Stimulated activated CD4-positive, alpha-beta T cell treated with anti-CD3 and anti-CD28 coated beads, Interleukin-1b, Interleukin-23, amount 100 ng/mL, for 4 hours (primary cell): ENCODE measurements at places on chromosomes 5 and 9.

- no peak for DNase-seq
Measured at GRCh38 chr9:112969730-112970129, 42.3 kb downstream of the ZNF883 start.

GRCh38 chr5:30849931-30850710, 343.4 kb upstream of the CDH6 start:
- DNase-seq: no peak

DNA sequence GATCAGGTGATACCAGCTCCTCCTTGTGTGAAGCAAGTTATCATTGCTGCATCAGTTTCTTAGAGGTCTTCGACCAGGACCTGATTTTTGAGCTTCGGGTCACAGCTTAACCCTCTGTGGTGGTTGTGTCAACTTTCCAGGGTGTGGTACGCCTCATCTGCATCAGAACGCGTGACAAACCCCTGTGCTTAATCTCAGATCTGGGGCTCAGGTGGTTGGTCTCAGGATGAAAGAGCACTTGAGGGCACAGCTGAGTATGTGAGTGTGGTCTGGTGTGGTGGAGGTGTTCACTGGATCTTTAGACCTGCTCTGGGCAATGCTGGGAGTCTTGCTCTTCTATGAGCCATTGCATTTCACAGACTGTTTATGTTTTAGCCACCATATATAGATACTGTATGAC, 64.1 kb downstream of the OSTF1 start:
- peak; percentile 7 for DNase-seq

DNA sequence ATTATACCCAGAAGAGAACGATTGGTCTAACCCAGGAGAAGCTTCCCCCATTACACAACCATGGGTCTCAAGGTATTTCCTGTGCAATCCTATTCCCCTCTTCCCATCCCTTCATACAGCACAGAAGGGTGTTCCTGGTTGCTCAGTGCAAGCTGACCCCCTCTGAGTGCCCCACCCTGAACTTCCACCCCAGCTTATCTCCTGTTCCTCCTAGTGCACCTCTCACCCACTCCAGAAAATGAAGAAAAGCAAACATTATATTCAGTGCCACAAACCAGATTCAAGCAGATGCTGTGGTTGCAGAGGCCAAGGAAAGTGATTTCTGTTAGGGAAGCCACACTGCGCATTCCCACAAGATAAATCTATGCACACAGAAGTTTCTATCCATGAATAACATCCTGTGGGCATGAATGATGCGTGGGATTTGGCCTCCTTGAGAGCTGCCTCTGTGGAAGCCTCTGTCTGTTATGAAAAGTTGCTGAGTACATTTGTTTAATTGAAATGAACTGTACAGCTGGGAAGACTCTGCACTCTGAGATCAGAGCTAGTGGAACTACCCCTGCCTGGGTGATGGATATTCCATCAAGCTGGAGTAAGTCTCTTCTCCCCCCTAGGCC, 2.2 kb upstream of the OR2S2 start:
- no peak for DNase-seq

- no peak for DNase-seq
Measured at GRCh38 chr5:109725135-109725534, 35.4 kb downstream of the MAN2A1 start.

- no peak for DNase-seq
Measured at GRCh38 chr9:135667463-135668001, 4.4 kb downstream of the LCN9 start.

GRCh38 chr5:130963798-130964197, 201.3 kb downstream of the HINT1 start:
- DNase-seq: no peak

- DNase-seq: no peak
Measured at GRCh38 chr5:1509346-1510085, 14.2 kb downstream of the LPCAT1 start.

DNA sequence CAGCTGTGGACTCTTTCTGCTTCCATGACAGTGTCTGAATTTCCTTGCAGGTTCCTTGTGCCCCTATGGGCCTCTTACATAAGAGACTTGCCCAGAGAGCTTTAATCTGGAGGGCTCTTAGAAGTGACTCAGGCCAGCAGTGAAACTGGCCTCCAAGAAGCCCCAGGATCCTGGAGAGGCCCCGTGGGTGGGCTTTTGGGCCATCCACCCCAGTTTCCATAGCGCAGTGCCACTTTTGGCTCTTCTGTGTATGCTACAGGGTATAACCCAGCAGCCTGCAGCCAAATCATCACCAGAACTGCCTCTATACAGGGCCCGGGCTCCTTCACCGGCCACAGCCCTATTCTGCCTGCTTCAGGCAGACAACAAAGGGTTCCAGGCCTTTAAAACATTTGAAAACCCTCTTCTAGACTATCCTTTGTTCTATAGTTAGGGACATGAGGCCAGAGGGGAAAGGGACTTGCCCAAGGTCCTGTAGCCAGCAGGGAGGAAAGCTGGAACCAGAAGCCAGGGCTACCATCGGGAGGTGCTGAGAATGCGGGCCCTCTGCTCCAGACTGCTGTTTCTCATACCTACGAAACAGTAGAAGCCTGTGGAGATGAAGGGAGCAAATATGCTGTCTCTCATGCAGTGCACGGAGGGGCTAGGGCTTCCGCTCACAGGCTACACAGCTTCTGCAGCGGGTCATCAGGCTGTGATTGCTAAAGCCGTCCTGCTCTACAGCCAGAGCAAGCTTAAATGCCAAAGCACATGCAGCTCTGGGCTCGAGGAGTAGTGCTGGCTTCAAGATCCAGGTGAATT, 18.0 kb downstream of the SH3PXD2B start:
- no peak for DNase-seq

GRCh38 chr9:89732295-89732938, 127.6 kb downstream of the GADD45G start:
- DNase-seq: no peak

- DNase-seq: no peak
Measured at GRCh38 chr5:14705556-14705955, 41.0 kb downstream of the OTULIN start.

DNA sequence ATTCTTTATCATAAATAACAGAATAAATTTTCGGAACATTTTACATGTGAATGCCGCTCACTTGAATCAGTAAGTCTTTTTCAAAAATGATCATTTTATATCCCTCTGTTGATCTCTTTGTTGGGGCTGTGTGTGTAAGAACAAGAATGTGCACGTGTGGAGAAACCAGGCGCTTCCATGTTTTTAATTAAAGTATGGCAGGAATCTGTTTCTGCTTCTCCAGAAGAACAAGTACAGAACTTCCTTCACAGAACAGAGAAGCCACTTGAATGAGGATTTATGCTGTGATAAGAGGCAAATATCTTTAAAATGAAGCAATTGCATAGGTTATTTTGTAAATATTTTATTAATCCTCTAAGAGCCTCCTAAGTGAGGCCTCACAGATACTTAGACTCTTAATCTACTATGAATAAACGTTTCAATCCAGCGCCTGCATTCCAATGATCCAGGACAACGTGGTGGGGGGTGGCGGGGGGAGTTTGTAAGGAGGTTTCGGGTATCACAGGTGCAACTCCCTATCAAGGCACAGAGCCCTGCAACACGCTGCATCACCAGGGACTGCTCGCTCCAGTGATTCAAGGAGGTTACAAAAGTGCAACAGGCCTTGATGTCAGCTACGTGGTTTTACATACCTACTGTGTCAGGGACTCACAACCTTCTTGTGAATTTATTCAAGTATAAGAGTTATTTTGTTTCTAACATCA, 409.2 kb downstream of the BNC2 start:
- DNase-seq: no peak

DNA sequence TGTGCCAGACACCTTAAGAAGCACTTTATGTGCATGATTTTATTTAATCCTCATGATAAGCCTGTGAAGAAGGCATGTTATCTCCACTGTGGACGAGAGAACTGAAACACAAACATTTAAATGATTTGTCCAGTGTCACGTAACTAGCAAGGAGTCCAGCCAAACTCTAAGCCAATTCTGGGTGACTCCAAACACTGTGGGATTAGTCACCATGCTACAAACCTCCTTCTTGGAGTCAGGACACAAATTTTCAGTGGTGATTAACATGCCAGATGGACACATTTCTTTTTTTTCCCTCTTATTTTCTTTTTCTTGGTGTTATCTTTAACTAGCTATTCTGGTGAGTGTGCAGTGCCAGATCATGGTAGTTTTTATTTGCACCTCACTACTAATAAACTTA, 316.8 kb downstream of the NDUFS4 start:
- DNase-seq: no peak

- no peak for DNase-seq
Measured at GRCh38 chr9:116154334-116154975, 864 bp downstream of the PAPPA start.

DNA sequence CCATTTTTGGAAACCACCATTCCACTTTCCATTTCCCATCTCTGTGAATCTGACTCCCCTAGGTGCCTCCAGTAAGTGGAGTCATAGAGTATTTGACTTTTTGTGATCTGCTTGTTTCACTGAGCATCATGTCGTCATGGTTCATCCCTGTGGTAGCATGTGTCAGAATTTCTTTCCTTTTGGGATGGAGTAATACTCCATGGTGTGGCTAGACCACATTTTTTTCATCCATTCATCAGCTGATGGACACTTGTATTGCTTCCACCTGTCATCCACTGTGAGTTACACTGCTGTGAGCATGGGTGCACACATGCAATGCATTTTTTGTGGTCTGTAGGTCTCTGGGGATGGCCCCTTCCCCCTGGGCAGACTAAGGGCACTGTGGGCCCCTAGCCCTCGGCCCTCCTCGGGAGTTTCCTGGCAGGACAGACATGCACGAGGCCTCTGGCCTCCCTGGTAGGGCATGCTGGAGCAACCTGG, 115.9 kb downstream of the GADD45G start:
- no peak for DNase-seq

DNA sequence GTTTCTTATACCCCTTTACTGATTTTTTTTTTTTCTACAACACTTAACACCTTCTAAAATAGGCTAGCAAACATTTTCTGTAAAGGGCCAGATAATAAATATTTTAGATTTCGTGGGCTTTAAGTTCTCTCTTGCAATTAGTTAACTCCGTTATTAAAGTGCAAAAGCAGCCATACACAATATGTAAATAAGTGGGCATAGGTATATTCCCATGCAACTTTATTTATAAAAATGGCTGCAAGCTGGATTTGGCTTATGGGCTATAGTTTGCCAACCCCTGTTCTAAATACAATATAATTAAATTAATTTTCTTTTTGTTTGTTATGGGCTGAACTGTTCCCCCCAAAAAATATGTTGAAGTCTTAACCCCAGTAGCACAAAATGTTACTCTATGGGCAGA, 10.8 kb downstream of the IL6ST start:
- no peak for DNase-seq

- DNase-seq: peak; percentile 56
Measured at GRCh38 chr9:114108016-114108833, 9.1 kb upstream of the KIF12 start.

DNA sequence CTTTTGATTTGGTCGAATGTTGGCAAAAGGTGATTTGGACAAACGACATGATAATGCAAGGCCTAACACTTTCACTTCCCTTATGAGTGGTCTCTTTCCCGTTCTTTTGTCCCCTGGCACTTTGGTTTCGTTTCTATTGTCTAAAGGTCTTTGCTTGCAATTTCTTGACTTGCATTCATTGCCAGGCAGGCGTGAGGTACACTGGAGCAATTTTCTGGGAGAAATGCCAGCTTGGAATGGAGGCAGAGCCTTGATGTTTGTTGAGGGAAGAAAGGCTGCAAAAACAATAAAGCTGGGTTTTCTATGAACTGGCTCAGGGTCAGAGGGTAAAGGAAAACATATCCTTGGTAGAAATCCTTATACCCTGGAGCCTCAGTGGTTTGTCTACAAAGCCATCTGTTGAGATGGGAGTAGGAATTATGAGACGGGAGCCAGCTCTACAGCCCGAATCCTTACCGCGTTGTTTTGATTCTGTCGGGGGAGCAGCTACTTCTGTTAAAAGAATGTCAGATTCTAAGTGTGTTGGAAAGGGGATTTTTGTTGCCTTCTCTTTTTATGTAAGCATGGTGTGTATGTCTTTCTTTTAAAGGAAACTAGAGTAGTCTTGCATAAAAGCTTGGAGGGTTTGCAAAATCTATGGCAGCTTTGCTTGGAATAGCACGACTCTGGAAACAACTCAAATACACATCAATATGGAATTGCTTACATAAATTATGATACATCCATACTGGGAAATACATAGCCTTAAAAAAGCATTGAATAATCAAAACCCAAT, 158.9 kb downstream of the RMI1 start:
- no peak for DNase-seq

DNA sequence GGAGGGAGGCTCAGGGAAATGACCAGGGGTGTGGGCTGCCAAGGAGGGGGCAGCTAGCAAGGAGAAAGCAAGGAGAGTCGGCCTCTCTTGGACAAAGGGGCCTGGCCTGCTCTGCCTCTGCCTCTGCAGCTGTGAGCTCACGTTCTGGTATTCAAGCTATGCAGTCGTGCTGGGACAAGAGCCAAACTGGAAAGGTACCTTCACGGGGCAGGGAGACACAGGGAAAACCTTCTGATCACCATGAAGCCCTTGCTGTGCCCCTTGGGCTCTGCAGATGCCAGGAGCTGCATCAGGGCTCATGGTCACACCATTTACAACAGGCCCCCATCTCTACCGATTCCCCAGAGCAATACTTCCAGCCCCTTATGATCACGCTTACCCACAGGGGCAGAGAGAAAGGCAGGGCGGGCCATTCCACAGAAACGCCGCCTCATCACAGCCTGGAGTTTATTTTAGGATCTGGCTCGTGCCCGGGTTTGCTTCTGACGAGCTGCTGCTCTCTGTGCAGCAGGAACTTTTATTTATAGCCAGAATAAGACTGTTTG, 63.2 kb downstream of the PRRT1B start:
- no peak for DNase-seq

DNA sequence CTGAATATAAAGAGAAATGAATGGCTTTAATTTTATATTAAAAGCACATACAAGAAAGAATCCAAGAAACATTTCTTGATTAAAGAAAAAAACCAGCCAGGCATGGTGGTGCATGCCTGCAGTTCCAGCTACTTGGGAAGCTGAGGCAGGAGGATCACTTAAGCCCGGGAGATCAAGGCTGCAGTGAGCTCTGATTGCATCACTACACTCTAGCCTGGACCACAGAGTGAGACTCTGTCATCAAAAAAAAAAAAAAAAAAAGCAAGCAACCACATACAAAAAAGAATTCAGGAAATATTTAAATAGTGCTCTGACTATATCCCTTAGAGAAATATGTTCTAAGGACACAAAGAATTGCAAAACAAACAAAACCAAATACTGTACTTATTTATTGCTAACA, 2.5 kb upstream of the PLAC8L1 start:
- DNase-seq: no peak

DNA sequence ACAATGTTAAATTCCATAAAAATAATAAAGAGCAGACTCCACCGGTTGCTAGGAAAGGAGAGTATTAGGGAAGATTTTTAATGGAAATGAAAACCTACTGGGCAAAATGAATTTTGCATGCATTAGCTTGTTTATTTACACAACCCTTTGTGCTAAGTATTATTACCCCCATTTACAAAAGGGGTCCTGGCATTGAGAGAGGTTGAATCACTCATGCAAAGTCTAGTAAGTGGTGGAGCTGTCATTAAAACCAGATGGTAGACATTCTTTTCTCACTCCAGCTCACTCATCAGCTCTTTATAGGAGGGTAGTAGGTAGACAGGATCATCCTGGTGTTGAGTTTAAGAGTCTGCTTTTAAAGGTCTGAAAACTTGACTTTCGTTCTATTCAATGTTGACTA, 395.1 kb downstream of the PLK2 start:
- no peak for DNase-seq
